WTC11 (cell line): ENCODE measurements at places on chromosomes 5 and 9.

DNA sequence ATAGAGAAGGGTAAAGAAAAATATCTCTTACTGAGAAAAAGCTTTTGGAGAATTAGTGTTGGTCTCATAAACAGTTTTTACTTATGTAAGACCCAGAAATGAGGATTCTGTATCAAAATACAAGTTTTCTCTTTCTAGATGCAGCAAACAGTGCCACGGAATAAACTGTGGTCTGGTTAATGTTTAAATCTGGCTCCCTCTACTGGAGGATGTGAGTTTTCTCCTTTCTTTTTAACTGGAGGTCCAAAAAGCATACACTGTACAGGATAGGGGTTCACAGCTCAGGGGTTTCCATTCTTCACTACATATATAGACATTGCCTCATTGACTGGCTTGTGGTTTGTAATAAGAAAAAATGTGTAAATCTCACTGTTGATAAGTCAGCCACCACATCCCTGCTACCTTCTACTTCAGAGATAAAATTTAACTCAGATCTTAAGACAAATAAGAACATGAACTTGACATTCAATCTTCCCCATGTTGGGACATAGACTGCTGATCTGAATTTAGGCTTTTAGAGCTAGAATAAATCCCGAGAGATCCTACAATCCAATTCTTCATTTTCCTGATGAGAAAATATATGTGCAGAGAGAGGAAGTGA, 98.9 kb downstream of the CFAP95 start:
- no peak for DNase-seq

GRCh38 chr5:175671013-175671412, 13.1 kb downstream of the HRH2 start:
- DNase-seq = no peak

- no peak for DNase-seq
Observed at GRCh38 chr5:56327809-56328208, 94.7 kb upstream of the ANKRD55 start.

GRCh38 chr5:11504065-11504885, 400.0 kb downstream of the CTNND2 start:
- DNase-seq = no peak

- no peak for DNase-seq
Observed at GRCh38 chr9:82651474-82651873, 411.5 kb downstream of the RASEF start.

DNA sequence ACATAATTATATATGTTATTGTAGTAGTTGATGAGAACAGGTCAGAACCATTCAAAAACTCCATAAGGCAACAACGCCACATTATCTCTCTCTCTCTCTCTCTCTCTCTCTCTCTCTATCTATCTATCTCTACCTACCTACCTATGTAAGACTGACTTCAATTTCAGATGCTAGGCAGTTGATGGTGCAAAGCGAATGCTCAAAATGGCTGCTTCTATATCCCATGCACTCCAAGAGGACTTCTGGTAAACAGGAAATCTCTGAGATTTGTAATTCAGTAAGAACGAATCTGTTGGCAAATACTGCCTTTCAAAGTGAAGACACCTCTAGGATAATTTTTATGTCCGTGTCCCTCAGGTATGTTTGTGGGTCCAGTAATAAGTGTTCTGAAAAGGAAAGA, 43.7 kb downstream of the MEF2C start:
- DNase-seq = no peak

GRCh38 chr5:52543594-52543993, 244.1 kb upstream of the ITGA1 start:
- DNase-seq = no peak

DNA sequence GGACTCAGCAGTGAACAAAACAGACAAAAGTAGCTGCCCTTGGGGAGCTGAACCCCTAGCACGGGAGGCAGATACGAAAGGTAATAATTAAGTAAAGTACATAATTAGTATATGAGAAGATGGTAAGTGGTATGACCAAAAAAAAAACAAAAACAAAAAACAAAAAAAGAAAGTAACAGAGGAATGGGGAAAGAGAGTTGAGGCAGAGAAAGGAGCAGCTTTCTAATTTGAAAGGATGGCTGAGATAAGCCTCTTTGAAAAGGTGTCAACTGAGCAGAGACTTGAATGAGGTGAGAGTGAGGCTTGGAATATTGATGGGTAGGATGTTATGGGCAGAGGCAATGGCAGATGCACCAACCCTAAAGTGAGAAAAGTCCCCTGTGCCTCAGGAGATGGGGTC, 69.7 kb downstream of the CARTPT start:
- no peak for DNase-seq
